Nephron progenitor cell (in vitro differentiated cells): ENCODE measurements at places on chromosomes 3 and 15.

DNA sequence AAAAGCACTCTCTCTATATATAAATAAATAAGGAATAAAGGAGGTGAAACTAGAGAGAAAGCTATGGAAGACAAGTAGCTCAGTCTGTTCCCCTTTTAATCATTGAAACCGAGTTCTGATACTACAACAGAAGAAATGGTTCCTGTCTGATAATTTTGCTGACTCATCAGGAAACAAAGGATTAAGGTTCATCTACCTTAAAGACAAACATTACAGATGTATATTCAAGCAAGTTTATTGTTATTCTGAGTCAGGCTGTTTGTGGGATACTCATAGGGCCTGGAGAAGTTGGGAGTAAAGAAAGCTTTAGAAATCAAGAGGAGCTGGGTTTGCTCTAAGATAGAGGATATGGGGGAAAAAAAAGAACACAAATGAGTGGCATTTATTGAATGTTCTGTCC, 566.0 kb downstream of the ROBO2 start:
- no peak for DNase-seq

- no peak for DNase-seq
These were observed 462.7 kb upstream of the ATP11B start for GRCh38 chr3:182330646-182331045.

- DNase-seq, result no peak
These were observed 179.3 kb downstream of the POTEB3 start for GRCh38 chr15:21260966-21261395.

DNA sequence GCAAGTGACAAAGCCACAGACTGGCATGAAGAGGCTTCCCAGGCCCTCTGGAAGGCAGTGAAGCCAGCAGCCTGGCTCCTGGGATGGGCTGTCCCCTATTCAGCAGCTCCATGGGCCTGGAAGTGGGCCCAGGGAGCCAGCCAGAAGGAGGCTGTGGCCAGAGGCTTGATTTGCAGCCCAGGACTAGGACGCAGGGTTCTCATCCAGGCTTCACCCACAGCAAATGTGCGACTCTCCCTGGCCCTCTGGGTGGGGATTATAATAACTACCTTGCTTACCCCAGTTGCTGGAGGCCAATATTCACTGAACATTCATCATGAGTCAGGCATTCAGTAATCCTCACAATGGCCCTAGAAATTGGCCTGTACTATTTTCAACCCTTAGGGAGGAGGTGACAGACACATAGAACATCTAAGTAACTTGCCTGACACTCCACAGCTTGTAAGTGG, 24.6 kb upstream of the SRP14 start:
- DNase-seq, result no peak

- DNase-seq, result peak; percentile 0
These were observed 21.7 kb downstream of the ALS2CL start for GRCh38 chr3:46671541-46672348.

GRCh38 chr15:75029378-75030022, 6.1 kb downstream of the PPCDC start:
- DNase-seq, result peak; percentile 96

DNA sequence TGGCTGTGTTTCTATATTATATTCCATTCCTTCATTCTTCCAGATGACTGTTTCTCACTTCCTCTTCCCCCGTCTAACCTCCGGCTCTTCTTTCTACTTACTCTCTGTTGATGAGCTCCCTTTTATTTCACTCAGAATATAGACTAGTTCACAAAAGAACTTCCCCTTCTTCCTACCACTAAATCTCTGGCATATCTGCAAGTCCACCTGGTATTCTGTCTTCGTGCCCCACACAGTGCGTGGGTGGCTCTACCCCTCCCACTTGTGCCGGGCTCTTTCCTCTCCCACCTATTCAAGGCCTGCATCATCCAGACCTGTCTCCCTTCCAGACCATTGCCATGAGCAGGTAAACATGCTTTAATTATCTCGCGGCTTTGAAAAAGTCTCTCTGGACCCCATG, 73.0 kb downstream of the SCN10A start:
- no peak for DNase-seq

- DNase-seq, result peak; percentile 5
These were observed 294.8 kb upstream of the NR2E3 start for GRCh38 chr15:71515375-71516186.

GRCh38 chr3:123385001-123385401, 63.9 kb downstream of the ADCY5 start:
- DNase-seq, result no peak

- no peak for DNase-seq
These were observed 4.5 kb downstream of the CCR5 start for GRCh38 chr3:46375218-46375617.
